Stimulated activated CD4-positive, alpha-beta T cell treated with anti-CD3 and anti-CD28 coated beads, TNF-alpha, amount 100 ng/mL, for 4 hours (primary cell): ENCODE measurements at places on chromosomes 6 and 20.

DNA sequence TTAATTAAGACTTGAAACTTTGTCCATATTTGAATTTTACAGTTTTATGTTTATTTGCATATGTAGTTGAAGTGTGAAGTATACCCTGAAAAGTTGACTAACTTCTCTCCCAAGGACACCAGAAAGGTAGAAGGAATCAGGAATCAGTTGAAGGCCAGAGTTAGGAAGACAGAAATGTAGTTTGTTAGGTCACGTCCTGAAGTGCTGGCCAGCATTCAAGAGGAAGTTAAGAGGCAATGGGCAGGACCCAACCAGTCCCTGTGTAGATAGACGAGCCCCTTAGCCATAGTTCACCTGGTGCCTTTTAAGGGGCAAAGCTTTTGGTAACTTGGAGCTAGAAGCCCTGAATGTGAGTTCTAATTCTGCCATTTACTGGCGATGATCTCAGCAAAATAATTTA lies 250.4 kb upstream of the KCNQ5 start:
- no peak for DNase-seq

- DNase-seq = no peak
These were observed 39.2 kb downstream of the KCNK5 start for GRCh38 chr6:39189915-39190544.

DNA sequence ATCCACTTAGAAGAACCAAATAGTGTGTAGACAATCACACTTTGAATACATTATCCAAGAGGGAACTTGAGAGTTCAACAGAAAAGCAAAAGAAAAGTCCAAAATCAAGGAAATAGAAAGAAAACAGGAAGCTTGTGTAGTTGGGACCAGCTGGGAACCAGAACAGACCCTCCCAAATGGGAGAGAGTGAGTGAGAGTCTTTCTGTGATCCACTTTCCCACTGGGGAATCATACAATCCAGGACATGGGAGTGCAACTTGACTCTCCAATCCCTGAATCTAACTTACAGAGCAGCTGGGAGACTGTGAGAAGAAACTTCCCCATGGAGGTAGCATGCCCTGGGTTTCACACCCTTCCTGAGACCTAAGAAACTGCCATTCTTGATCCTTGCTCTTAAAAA lies 27.0 kb downstream of the TREML4 start:
- DNase-seq = no peak

DNA sequence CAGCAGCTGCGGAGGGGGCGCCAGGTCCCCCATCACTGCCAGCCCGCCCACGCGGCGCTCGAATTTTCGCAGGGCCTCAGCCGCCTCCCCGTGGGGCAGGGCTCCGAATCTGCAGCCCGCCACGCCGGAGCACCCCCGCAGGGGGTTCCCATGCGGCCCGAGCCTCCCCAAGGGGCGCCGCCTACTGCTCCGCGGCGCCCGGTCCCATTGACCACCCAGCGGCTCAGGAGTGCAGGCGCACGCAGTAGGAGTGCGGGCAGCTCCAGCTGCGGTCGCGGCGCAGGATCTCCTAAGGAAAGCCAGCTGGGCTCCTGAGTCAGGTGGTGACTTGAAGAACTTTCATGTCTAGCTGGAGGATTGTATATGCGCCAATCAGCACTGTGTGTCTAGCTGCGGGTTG lies 155.3 kb upstream of the RREB1 start:
- no peak for DNase-seq

- no peak for DNase-seq
These were observed 137.4 kb downstream of the IPCEF1 start for GRCh38 chr6:154219250-154219649.
